ELF-1 (cell line): ENCODE measurements at places on chromosomes 6 and 20.

DNA sequence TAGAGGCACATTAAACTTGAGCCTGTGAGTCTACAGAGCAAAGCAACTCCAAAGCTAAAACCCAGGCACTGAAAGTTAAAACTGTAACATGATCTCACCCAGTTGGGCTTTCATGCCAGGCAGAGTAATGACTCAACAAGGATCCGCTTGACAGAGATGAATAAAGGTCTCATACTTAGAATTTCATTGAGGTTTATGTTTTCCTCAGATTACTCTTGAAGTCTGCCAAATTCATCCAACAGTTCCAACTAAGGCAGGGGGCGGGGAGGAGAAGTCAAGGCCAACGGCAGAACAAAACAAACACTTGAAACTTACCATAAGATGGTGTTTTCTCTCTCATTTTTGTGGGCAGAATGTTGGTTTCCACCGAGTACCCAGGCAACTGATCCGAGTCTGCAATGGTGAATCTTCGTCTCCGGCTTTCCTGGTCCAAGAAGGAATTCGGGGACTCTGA, 54.0 kb upstream of the IPCEF1 start:
- no peak for DNase-seq

DNA sequence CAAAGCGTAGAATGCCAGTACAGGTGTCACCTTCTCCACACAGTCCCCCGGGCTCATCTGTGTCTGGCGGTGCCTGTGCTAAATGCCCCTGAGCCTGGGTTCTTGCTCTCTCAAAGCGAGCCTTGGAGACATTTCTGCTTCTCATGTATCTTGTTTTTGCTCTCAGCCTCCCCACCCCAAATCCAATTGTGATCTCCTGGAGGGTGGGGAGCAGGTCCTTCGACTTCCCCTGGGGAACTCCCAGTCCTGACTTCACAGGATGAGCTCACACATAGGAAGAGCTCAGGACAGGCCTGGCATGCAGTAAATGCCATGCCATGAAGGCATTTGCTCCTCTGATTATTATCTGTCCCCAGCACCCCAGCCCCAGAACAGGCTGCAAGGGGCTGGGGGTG, 58.1 kb downstream of the NOL4L start:
- DNase-seq: no peak

DNA sequence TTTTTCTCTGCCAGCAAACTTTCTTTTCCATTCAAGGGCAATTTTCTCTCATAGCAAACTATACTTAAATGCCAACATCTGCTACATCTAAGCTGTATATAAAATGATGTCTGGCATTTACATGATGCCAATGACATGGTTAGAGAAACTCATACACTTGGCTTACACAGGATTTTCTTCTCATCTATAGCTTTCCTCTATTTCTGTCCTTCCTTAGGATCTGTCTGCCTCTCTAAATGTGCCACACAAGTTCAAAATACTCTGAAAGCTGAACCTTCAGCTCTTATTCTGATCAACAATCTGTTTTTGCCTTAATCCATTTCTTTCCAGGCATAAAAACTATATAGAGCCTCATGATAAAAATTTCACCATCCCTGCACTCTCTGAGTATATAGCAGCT, 290.9 kb upstream of the RNF217 start:
- DNase-seq: no peak

DNA sequence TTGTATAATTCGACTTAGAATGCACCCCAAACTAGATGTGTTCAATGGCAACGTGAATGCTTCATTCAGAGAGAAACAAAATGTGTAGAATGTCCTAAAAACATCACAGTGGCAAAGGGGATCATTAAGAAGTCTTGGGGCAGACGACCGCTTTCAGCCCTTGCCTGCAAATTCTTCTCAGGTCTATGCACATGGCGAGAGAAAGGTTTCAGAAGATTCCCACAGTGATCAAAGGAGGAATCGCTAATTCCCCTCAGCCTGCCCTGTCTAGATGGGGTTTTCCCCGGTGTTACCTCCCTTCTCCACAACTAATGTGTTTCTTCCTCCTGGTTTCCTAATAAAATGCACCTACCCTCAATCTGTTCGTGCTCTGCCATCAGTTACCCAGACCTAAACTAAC, 13.3 kb upstream of the NHSL1 start:
- DNase-seq: peak; percentile 29
